Left ventricle myocardium inferior (tissue), 1 donor: ENCODE measurements at places on chromosomes 6 and 20. TPM values are rescaled to one million over a fixed set of nuclear protein-coding genes. Genes with fewer than 3 reads are reported as not detected.

The PTCHD4 gene
- total RNA-seq: 1.0 TPM

The PDYN gene
- total RNA-seq: not detected

The UNC5CL gene
- total RNA-seq: 0.27 TPM

The MTFR2 gene
- 0.52 TPM for total RNA-seq

The CCDC28A gene
- 9.0 TPM for total RNA-seq

The ATP6V1G2 gene
- total RNA-seq: 1.6 TPM

DNA sequence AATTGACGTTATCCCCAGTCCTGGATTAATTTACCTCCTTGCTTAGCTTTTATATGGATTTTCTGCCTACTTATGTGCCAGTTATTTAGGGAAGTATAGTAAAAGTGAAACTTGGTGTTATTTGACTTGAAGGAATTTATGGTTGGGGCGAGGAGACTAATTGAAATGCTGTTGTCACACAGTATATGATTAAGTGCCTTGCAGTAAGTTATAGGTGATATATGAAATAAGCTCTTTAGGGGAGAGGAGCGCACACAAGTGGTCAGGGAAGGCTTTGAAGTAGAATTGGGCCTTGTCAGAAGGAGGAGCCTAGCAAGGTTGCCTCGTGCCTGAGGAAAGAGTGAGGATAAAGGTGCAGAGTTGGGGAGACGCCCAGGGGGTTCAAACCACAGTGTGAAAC lies 20.5 kb downstream of the NCOA7 start:
- H3K27ac ChIP-seq: peak overlapping the region; percentile 65
- H3K4me3 ChIP-seq: no peak overlapping the region
- no peaks in the 10 kb centered on the region for H3K27me3 ChIP-seq
- no peak for DNase-seq

GRCh38 chr6:8749465-8749864 lies 314.1 kb upstream of the SLC35B3 start:
- no peaks in the 10 kb centered on the region for H3K27me3 ChIP-seq
- no peak overlapping the region for H3K27ac ChIP-seq
- no peak for DNase-seq
- no peaks in the 10 kb centered on the region for H3K4me1 ChIP-seq
- H3K36me3 ChIP-seq: no peaks in the 10 kb centered on the region

GRCh38 chr6:14365393-14365792 lies 247.8 kb downstream of the CD83 start:
- H3K27me3 ChIP-seq: no peaks in the 10 kb centered on the region
- DNase-seq: no peak
- peaks cover 57% of the 10 kb centered on the region for H3K4me1 ChIP-seq

DNA sequence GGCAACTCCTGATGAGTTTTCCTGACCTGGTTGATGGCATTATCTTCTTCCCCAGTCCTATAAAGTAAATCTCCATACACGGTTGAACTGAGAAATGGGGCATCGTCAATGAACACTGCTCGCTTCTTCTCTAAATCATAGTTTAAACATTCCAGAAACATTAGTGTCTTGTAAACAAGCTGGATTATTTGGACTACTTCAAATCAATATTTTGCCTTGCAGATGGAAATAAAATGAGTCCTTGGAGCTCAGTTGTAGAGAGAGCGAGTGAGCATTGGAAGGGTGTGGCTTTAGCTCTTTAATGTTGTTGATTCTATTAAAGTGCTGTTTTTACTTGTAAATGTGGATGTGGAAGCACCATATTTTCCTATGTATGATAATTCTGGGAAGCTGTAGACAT lies 18.4 kb downstream of the C6orf89 start:
- peak overlapping the region; percentile 49 for H3K27ac ChIP-seq
- H3K27me3 ChIP-seq: no peaks in the 10 kb centered on the region
- no peak for DNase-seq
- peaks cover 66% of the 10 kb centered on the region for H3K36me3 ChIP-seq
- H3K4me1 ChIP-seq: peaks cover 49% of the 10 kb centered on the region

GRCh38 chr6:170243791-170244291 lies 47.0 kb downstream of the DLL1 start:
- DNase-seq: peak; percentile 18
- H3K27ac ChIP-seq: no peak overlapping the region
- no peaks in the 10 kb centered on the region for H3K36me3 ChIP-seq
- peaks cover 29% of the 10 kb centered on the region for H3K27me3 ChIP-seq
- peaks cover 26% of the 10 kb centered on the region for H3K4me1 ChIP-seq

DNA sequence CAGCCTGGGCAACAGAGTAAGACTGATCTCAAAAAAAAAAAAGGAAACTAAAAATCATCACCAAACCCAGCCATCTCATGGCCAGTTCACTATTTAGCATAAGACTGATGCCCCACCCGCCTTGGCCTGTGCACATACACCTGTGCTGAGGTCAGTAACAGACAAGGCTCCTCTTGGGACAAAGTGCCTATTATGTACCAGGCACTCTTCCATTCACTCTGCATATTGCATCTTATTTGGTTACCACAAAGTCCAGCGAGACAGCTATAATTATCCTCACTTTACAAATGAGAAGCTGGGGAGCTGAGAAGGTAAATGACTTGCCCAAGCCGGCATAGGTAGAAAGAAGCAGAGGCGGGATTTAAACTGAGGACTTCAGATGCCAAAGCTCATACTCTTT lies 3.8 kb downstream of the PTPRT start:
- no peak overlapping the region for H3K27ac ChIP-seq
- H3K4me3 ChIP-seq: no peak overlapping the region
- peaks cover 17% of the 10 kb centered on the region for H3K4me1 ChIP-seq
- H3K27me3 ChIP-seq: peaks cover 76% of the 10 kb centered on the region
- DNase-seq: no peak

GRCh38 chr6:40419377-40419776 lies 167.8 kb downstream of the LRFN2 start:
- H3K27ac ChIP-seq: no peak overlapping the region
- H3K36me3 ChIP-seq: no peaks in the 10 kb centered on the region
- no peak for DNase-seq
- peaks cover 12% of the 10 kb centered on the region for H3K4me1 ChIP-seq

- DNase-seq: no peak
- no peak overlapping the region for H3K27ac ChIP-seq
- no peak overlapping the region for H3K4me3 ChIP-seq
- no peaks in the 10 kb centered on the region for H3K4me1 ChIP-seq
These were observed 367.2 kb downstream of the SMOC2 start for GRCh38 chr6:168808232-168808631.

GRCh38 chr20:51641866-51642265 lies 99.3 kb upstream of the NFATC2 start:
- H3K4me1 ChIP-seq: no peaks in the 10 kb centered on the region
- no peak for DNase-seq
- no peak overlapping the region for H3K27ac ChIP-seq
- H3K27me3 ChIP-seq: no peaks in the 10 kb centered on the region
- no peaks in the 10 kb centered on the region for H3K36me3 ChIP-seq
